ENCODE measurements at places on chromosomes 6 and 20.

- H3K36me3 ChIP-seq: peaks cover 69% of the 10 kb centered on the region
- H3K27ac ChIP-seq: peak overlapping the region; percentile 23
- no peaks in the 10 kb centered on the region for H3K27me3 ChIP-seq
These were observed 65.8 kb downstream of the SYTL3 start for GRCh38 chr6:158715330-158716311.

DNA sequence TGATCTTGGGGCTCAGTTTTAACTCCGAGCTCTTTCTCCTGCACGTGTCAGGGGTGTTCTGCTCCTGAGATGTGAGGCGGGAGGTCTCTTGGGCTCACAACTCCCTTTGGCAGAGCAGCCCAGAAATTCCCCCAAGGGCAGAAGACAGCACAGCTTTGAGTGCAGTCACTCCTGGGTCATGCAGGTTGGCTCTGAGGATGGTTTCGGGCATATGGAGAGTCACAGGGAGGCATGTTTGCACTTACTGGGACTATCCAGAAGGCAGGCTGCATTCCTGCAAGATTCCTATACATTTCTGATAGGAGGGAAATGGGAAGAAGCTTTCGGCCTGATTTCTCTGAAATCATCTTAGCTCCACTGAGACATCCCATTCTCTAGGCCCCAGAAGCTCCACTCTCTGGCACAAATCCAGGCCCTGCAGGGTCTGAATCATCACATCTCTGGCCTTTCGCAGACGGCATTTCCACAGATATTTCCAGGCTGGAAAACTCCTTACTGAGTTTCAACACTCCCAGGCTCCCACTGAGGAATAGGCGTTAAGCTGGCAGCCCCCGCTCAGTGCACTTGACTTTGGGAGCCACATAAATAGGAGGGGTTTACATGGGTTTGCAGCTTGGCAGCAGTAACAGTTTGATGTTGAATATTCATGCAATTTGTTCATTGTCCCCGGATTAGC lies 39.7 kb downstream of the AGPAT4 start:
- H3K4me1 ChIP-seq: peaks cover 5% of the 10 kb centered on the region
- no peak for DNase-seq
- no peak overlapping the region for H3K4me3 ChIP-seq
- H3K27me3 ChIP-seq: no peaks in the 10 kb centered on the region
- H3K27ac ChIP-seq: no peak overlapping the region

- H3K27ac ChIP-seq: no peak overlapping the region
- DNase-seq: no peak
- H3K4me1 ChIP-seq: peaks cover 7% of the 10 kb centered on the region
- no peaks in the 10 kb centered on the region for H3K36me3 ChIP-seq
These were observed 570 bp downstream of the RAB44 start for GRCh38 chr6:36698196-36698595.

DNA sequence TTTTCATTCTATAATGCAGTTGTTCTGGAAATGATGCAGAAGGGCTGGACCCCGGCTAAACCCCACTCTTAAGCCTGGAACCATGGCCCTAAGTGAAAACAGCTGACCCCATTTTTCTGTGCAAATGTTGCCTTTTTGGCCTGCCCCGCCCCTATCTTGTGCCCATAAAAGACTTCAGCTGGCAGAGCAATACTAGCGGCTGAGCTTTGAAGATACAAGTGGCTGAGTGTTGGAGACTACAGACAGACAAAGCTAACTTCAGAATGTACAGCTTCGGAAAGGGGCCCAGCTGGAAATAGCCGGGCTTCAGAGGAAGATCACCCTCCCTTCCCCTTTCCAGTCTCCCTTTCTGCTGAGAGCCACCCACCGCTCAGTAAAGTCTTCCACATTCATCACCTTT lies 258.6 kb upstream of the SPTLC3 start:
- H3K4me1 ChIP-seq: no peaks in the 10 kb centered on the region
- no peaks in the 10 kb centered on the region for H3K36me3 ChIP-seq
- no peak overlapping the region for H3K27ac ChIP-seq
- no peaks in the 10 kb centered on the region for H3K27me3 ChIP-seq
- no peak for DNase-seq

GRCh38 chr6:157773248-157773773 lies 49.7 kb upstream of the SNX9 start:
- H3K4me1 ChIP-seq: peaks cover 35% of the 10 kb centered on the region
- H3K27ac ChIP-seq: peak overlapping the region; percentile 14
- H3K36me3 ChIP-seq: peaks cover 13% of the 10 kb centered on the region
- no peaks in the 10 kb centered on the region for H3K27me3 ChIP-seq

DNA sequence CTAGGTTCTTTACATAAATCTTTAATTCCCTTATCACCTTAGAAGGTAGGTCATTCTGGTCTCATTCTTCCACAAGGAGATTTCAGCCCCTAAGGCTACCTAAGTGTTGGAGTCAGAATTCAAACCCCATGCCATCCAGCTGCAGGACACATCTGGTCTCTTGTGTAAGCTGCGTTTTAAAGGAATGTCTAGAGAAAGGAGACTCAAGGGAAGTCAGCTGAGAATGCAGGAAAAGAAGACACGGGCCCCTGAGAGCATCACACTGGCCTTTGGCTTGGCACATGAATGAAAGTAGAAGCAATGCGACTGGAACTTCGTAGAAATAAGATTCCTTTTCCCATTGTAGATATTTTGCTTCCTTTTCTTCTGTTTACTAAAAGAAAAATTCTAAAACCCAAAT lies 76.7 kb upstream of the SYNJ2 start:
- no peaks in the 10 kb centered on the region for H3K27me3 ChIP-seq
- H3K27ac ChIP-seq: no peak overlapping the region
- no peak overlapping the region for H3K4me3 ChIP-seq
- H3K36me3 ChIP-seq: peaks cover 50% of the 10 kb centered on the region
- peaks cover 33% of the 10 kb centered on the region for H3K4me1 ChIP-seq
- no peak for DNase-seq

GRCh38 chr6:35330541-35331119 lies 11.7 kb upstream of the PPARD start:
- no peaks in the 10 kb centered on the region for H3K27me3 ChIP-seq
- no peak for DNase-seq
- H3K36me3 ChIP-seq: peaks cover 16% of the 10 kb centered on the region
- H3K27ac ChIP-seq: no peak overlapping the region
